ENCODE measurements at places on chromosomes 11 and 22. TPM values are rescaled to one million over a fixed set of nuclear protein-coding genes. Genes with fewer than 3 reads are reported as not detected.

DNA sequence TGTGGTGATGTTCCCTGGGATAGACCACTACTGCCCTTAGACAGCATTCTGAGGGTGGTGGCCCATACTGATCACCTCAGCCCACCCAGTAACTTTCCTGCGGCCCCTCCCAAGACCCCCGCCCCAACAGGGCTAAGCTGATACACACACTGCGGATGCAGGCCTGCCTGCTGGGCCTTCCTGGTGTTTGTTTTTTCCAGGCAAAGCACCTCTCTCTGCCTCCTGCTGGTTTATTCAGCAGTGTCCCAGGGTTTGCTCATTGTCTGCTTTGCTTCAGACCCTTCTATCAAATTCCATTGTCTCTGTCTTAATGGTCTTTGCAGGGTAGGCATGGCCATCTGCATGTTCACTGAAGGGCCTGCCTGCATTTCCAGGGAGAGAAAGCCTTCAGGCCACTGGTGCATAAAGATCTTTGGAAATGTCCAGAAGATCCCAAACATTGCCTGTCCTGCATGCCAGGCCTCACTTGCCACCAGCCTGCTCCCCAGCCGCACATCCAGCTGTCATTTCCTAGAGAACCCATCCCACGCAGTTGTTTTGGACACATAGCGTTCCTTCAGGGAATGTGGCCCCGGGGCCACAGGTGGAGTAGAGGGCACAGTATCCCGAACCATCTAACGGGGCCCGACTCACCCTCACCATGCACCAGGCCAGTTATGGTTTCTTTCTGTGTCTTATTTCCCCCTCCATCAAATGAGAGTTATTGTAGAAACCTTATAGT, 50.2 kb downstream of the BCR start:
- no peak for DNase-seq

DNA sequence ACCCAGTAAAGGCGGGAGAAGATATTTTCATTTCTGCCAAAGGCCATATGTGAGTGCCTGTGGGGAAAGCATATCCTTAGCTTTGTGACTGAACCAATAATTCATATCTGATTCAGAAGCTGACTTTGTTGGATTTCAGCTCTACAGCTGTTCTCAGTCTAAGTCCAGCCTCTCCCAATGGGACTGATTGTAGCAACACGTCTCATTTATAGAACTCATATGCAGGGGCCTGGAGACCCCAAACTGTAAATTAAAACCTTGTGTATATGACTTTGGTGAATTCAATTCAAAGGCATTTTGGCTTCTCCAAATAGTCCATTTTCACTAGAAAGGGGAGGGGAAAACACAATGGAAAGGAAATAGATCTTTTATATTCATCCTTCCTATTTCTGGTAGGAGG, 250.4 kb upstream of the SORL1-AS1 start:
- peak; percentile 61 for DNase-seq

GRCh38 chr11:46338636-46338987, 8.7 kb upstream of the DGKZ start:
- DNase-seq = no peak

- DNase-seq = no peak
Measured at GRCh38 chr11:95081412-95081811, 8.2 kb upstream of the ENDOD1 start.

GRCh38 chr22:44876921-44877320, 124.5 kb downstream of the ARHGAP8 start:
- no peak for DNase-seq

DNA sequence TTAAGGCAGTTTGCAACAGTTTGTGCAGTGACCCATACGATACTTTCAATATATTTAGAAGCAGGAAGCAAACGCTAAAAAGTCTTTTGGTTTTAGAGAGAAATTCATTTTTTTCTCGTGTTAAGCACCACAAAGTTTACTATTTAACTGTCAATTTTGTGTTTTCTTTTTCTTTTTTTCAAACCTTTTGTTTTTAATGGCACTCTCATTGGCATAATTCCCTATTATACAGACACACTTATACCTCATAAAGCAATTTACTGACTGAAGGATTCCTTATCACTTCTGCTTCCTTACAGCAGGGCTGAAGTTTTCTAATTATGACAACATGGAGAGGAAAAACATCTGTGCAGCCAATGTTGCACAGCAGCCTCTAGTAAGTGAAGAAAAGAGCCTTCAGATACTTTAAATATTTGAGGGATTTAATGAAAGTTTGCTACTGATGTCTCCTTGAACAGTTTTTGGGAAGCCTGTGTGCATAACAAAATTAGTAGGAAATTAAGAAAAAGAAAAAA, 2191.2 kb downstream of the LRRC4C start:
- peak; percentile 52 for DNase-seq

Gene MS4A3
- polyA plus RNA-seq = 0.99 TPM

Gene TRIM29
- 1.7 TPM for polyA plus RNA-seq

Gene ANO5
- 3.3 TPM for polyA plus RNA-seq

Gene WBP2NL
- 2.8 TPM for polyA plus RNA-seq

Gene RIMBP3B
- polyA plus RNA-seq = not detected

Gene TMEM41B
- 45.0 TPM for polyA plus RNA-seq

Data from renal pelvis (tissue), 12 donors.